Stimulated activated CD4-positive, alpha-beta T cell treated with anti-CD3 and anti-CD28 coated beads, Interleukin-12 subunit alpha, Interleukin-12 subunit beta, amount 100 ng/mL, for 4 hours (primary cell): ENCODE measurements at places on chromosomes 1 and 21.

- DNase-seq = peak; percentile 67
These were observed 757 bp upstream of the NRIP1 start for GRCh38 chr21:15065392-15066122.

- no peak for DNase-seq
These were observed 2.8 kb upstream of the GPR137B start for GRCh38 chr1:236139495-236139894.

GRCh38 chr1:109198043-109198695 is 15.5 kb upstream of the SARS1 start:
- DNase-seq = no peak

- DNase-seq = no peak
These were observed 198.3 kb upstream of the RNPC3 start for GRCh38 chr1:103327054-103327719.

DNA sequence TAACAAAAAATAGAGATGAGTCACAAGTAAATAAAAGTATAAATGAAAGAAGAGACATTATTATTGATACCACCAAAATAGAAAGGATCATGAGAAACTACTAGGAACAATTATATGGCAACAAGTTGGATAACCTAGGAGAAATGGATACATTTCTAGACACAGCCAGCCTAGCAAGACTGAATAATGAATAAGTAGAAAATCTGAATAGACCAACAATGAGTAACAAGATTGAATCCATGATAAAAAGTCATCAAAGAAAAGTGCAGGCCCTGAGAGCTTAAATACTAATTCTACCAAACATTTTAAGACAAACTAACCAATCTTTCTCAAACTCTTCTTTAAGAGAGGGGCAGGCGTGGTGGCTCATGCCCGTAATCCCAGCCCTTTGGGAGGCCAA is 538.6 kb upstream of the PBX1 start:
- DNase-seq = no peak

- DNase-seq = no peak
These were observed 38.9 kb upstream of the DMRTB1 start for GRCh38 chr1:53420341-53420740.

DNA sequence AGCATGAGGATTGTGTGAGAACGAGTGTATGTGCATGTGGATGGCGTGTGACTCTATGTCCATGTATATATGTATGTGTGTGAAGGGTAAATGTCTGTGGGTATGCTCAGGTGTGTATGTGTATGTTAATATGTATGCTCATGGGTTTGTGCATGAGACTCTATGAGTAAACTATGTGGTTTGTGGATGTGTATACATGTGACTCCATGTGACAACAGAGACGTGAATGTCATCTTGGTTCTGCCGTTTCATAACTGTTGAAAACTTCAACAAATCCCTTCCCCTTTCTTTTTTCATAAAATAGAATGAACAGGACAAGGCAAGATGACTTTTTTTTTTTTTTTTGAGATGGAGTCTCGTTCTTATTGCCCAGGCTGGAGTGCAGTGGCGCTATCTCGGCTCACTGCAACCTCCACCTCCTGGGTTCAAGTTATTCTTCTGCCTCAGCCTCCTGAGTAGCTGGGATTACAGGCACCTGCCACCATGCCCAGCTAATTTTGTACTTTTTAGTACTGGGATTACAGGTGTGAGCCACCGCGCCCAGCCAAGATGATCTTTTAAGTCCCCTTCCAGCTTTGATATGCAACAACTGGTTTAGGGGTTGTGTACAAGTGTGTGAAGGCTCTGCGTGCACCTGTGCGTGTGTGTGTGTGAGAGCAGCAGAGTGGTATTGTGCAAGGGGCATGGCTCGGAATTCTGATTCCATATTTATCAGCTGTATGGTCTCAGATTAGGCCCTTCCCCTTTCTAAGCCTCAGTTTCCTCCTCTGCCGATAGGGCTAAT is 106.3 kb downstream of the EBNA1BP2 start:
- DNase-seq = no peak

DNA sequence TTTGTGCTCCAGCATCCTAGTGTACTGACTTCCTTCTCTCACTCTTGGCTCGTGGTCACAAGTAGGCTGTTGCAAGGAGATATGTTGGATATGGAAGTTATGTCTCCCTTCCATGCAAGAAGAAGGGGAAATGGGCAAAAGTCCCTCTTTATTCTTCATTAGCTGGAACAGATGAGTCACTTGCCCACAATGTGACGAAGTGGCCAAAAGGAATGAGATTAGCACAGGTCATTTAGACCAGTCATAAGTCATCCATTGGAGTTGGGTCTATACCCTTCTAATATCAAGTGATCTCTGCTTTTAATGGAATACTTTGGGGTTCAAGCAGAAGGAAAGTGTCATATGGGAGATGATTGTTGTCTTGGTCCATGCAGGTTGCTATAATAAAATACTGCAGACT is 91.2 kb upstream of the NGF start:
- no peak for DNase-seq

DNA sequence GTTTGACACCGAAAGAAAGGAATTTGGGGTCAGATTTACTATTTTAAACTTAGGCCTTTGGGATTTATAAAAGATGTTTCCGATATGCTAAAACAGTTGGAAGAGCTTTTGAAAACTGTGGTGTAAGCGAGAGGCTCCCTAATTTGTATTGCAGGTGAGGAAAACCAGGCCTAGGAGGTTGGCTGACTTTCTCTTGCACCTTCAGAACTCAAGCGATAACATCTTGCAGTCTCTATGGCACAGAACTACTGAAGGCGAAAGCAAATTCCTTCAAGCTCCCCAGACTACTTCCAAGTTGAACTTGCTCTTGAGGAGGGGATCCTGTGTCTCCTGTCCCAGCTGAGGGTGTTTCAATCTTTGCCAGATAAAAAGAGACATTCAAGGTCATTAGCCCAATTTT is 685.7 kb downstream of the ADGRL2 start:
- no peak for DNase-seq

DNA sequence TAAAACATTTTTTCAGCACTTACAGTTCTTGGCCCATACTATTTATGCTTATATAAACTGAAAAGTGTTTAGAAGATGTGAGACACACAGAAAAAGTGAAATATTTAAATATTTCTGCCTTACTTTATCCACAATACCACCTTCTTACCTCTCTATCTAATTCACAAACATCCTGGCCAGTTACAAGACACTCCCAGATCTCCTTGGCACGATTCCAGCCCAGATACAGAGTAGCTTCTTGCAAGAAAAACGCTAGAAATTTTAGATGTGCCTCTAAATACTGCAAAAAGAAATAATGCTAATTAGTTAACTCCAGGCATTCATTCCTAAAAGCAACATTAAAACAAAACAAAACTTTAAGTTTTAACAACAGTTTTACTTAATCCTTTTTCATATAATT is 68.4 kb downstream of the USP24 start:
- DNase-seq = no peak

DNA sequence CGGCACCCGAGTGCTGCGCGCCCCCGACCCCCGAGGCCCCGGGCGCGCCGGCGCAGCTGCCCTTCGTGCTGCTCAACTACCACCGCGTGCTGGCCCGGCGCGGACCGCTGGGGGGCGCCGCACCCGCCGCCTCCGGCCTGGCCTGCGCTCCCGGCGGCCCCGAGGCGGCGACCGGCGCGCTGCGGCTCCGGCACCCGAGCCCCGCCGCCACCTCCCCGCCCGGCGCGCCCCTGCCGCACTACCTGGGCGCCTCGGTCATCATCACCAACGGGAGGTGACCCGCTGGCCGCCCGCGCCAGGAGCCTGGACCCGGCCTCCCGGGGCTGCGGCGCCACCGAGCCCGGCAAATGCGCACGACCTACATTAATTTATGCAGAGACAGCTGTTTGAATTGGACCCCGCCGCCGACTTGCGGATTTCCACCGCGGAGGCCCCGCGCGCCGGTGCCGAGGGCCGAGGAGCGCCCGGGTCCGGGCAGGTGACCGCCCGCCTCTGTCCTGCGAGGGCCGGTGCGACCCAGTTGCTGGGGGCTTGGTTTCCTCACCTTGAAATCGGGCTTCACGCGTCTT is 49.0 kb downstream of the SIM2 start:
- peak; percentile 41 for DNase-seq

- DNase-seq = no peak
These were observed 77.2 kb downstream of the DDAH1 start for GRCh38 chr1:85387781-85388180.

DNA sequence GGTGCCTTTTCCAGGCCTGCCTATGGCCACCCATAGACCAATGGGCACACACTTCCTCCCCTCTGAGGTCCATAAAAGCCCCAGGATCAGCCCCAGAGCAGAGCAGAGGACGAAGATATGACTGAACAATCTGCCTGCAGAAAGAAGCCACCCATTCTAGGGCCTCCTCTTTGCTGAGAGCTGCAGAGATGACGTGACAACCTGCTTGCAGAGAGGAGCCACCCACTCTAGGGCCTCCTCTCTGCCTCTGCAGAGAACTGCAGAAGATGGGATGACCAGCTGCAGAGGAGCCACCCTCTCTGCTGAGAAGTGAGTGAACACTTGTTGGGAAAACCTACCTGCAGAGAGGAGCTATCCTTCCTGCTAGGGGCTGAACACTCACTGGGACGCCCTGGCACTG is 79.7 kb downstream of the SCMH1 start:
- no peak for DNase-seq
